ENCODE measurements at places on chromosomes 3 and 15.

DNA sequence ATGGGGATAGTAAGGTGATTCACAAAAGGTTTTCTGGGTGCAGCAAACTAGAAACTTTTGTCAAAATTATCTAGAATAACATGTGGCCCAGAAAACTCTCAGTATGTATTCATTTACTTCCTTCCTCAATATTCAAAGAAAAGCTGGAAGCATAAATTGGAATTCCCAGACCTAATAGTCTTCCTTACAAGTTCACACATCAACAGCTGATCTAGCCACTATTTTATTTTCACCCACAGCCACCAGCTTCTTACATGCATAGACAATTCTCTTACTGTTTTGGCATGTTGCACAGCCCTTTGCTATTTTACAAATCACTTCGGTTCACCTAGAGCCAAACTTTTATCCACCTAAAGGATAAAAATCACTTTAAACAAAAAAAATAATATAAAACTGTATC lies 647.8 kb upstream of the CCDC54 start:
- no peak for DNase-seq

- DNase-seq: no peak
Measured at GRCh38 chr15:58401991-58402649, 29.7 kb upstream of the LIPC start.

DNA sequence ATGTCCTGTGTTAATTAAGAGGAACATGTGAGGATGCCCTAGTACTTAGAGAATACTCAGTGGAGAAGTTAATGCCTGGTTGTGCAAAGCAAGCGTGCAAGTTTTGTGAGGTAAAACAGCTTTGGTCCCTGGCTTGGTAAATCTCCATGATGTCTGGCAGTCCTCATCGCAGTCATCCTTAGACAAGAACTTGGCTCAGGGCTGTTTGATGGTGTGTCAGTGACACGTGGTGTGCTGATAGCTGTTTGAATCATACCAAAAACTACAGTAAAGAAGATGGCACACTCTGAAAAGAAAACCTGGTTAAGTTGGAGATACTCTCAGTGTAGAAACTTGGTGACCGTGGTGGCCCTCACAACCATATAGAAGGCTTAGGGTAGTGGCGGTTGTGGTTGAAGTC lies 361.7 kb downstream of the FEZF2 start:
- no peak for DNase-seq

DNA sequence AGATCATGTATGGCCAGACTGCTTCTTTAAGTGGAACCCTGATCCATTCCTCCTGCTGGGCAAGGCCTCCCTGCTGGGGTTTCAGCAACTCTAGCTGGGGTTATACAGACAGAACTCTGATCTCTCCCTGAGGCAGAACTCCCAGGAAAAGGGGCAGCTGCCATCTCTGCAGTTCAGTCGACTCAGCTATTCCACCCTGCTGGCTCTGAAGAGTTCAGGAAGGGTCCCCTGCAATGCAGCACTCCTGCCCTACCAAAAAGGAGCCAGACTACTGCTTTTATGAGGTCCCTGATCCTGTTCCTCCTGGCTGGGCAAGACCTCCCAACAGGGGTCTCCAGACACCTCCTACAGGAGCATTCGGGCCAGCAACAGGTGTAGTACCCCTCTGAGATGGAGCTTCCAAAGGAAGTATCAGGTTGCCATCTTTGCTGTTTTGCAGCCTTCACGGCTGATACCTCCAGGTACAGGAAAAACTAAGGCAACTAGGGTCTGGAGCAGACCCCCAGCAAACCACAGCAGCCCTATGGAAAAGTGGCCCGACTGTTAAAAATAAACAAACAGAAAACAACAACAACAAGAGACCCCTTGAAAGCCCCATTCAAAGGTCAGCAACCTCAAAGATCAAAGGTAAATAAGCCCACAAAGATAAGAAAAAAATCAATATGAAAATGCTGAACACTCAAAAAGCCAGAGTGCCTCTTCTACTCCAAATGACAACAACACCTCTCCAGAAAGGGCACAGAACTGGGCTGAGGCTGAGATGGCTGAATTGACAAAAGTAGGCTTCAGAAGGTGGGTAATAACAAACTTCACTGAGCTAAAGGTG lies 14.2 kb upstream of the CP start:
- no peak for DNase-seq

GRCh38 chr3:195032106-195032759 lies 238.7 kb downstream of the XXYLT1 start:
- DNase-seq: no peak

GRCh38 chr3:140164922-140165590 lies 230.1 kb downstream of the CLSTN2 start:
- no peak for DNase-seq

DNA sequence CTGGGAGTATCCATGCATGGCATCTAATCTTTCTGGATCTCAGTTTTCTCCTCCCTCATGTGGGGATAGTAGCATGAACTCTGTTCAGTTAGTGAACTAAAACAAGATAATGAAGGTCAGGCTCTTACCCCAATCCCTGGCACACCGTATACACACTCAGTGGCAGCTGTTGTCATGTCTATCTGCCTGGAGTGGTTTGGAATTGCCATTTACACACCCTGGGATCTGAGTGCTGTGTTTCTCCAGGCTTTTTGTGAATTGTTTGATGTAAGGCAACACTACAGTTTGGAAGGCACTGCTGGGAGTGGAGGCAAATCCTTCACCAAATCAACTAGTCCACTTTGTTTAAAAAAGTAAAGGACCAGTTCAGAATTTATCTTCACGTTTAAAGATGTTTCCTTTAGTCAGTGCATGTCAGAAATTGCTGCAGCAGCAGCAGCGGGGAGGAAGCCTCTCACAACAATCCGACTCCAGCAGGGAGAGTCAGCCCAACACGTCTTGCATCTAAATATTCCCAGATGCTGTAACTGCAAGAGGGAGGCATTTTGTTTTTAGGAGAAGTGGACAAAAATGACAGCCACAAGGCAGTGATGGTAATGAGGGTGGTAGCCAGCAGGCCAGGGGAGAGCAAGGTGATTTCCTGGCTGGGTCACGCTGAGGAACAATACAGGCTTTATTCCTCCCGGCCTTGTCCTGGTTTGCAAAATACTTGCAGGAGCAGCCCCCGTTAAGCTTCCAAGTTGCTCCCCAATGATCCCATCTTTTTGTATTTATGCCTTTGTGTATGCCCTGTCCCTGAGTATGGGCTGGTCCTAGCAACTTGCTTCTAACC lies 128.5 kb upstream of the LRIG1 start:
- DNase-seq: no peak

DNA sequence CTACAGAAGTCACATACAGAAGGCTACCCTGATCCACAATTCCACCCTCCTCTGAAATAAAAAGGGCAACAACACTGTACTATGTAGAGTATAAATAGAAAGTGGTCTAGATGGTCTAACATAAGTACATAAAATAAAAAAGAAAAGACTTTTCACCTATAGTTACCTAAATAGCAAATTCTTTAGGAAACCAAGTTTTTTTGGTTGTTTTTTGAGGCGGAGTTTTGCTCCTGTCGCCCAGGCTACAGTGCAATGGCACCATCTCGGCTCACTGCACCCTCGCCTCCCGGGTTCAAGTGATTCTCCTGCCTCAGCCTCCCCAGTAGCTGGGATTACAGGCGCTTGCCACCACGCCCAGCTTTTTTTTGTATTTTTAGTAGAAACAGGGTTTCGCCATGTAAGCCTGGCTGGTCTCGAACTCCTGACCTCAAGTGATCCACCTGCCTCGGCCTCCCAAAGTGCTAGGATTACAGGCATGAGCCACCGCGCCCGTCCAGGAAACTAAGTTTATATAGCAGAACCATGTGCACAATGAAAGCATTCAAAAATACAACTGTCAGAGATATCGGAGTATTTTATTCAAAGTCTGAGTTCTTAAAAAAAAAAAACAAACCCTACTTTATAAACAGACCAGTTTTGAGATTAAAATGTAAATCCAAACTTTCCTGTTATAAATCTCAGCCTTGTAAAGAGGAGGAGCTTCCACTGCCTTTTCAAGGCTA lies 1.7 kb downstream of the SIN3A start:
- no peak for DNase-seq

DNA sequence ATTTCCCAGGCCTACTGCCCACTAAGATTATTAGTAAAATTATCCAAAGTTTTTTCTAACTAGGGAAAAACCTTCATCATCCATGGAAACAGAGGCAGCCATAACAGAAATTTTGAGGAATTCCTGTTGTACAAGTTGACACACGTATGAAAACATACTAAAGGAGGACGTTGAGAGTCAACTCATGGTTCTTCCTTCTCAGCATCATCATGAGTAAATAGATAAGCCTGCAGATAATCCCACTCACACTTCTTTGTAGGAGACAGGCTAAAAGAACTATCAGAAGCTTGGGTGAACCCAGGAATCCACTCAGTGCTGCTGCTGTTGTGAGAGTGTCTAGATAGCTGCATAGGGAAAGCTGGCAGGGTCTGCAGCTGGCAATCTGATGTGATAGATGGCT lies 694.8 kb upstream of the NR2F2 start:
- no peak for DNase-seq

GRCh38 chr3:182364723-182365650 lies 428.3 kb upstream of the ATP11B start:
- DNase-seq: no peak

GRCh38 chr3:149990423-149990948 lies 19.8 kb upstream of the PFN2 start:
- no peak for DNase-seq

- no peak for DNase-seq
Measured at GRCh38 chr3:23856286-23856685, 50.5 kb downstream of the UBE2E1 start.

GRCh38 chr15:50506121-50506520 lies 40.3 kb downstream of the USP50 start:
- DNase-seq: no peak

- no peak for DNase-seq
Measured at GRCh38 chr3:32603064-32603463, 32.4 kb upstream of the DYNC1LI1 start.

GRCh38 chr3:56673781-56674457 lies 9.1 kb downstream of the TASOR start:
- DNase-seq: no peak

DNA sequence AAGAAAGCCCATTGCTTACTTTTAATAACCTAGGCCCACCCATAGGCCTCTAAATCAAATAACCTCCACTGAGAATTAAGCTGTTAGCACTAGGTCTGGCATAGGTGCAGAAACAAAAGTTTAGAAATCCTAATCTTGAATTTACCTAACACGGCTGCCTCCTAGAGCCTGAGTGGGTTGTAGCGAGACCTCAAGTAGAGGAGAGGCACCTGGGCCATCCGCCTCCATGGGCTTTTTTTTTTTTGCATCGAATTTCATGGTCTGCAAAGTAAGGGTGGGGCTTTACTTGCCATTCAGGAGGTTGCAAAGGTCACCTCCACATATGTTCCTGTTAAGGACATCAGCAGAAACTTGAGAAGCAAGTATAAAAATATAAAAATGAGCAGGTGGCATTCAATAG lies 6.6 kb upstream of the TPM1 start:
- no peak for DNase-seq

- no peak for DNase-seq
Measured at GRCh38 chr3:71026634-71027578, 556.6 kb downstream of the FOXP1 start.
